Activated T-cell treated with anti-CD3 and anti-CD28 coated beads for 1 hour (primary cell): ENCODE measurements at places on chromosomes 1 and 21.

- no peak for DNase-seq
These were observed 84.7 kb downstream of the NDUFS5 start for GRCh38 chr1:39110882-39111281.

DNA sequence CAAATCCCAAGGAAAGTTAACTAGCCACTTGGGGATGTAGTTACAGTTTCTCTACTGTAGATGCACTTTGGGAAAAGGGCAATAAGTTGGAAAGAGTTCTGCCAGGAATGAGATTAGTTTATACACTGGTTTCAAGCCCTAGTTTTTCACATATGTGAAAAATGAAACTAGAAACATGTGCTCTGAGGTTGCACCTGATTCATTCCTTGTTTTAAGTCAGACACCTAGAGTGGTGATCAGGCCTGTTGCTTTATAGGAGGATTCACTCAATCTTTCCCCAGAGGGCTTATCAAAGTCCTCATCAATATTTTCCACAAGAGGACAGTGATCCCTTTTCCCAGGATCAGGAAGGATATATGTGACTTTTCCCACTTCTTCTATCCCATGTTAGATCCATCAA, 515.9 kb upstream of the PKN2 start:
- DNase-seq = no peak

- DNase-seq = no peak
These were observed 76.1 kb upstream of the ZNF326 start for GRCh38 chr1:89918794-89919155.

GRCh38 chr1:2553871-2554620, 2.1 kb upstream of the TNFRSF14 start:
- DNase-seq = no peak

GRCh38 chr1:117754061-117754969, 148.5 kb downstream of the TENT5C start:
- peak; percentile 33 for DNase-seq

DNA sequence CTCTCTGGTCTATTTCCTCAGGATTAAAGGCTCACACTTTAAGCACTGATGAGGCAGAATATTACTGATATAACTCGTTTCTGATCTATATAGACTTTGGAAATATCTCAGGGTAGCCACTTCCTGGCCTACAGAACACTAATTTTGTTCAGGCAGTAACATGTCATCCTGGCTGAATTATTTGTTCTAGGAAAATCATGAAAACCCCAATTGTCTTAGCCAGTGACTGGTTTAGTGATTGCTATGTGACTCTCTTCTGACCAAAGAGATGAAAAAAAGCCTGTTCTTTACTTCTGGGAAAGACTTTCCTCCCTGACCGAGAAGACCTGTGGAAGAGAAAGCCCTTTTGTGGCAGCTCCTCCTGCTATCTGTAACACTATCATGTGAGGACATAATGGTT, 453.7 kb downstream of the SETD4 start:
- DNase-seq = no peak

GRCh38 chr1:18443587-18444520, 36.9 kb upstream of the KLHDC7A start:
- no peak for DNase-seq

GRCh38 chr21:35614396-35614921, 445.9 kb downstream of the SETD4 start:
- DNase-seq = no peak

GRCh38 chr1:155324717-155325602, 4.3 kb downstream of the RUSC1 start:
- DNase-seq = peak; percentile 16

GRCh38 chr1:48338257-48338656, 115.7 kb downstream of the SLC5A9 start:
- no peak for DNase-seq

- no peak for DNase-seq
These were observed 42.6 kb upstream of the GPR153 start for GRCh38 chr1:6303397-6304012.

DNA sequence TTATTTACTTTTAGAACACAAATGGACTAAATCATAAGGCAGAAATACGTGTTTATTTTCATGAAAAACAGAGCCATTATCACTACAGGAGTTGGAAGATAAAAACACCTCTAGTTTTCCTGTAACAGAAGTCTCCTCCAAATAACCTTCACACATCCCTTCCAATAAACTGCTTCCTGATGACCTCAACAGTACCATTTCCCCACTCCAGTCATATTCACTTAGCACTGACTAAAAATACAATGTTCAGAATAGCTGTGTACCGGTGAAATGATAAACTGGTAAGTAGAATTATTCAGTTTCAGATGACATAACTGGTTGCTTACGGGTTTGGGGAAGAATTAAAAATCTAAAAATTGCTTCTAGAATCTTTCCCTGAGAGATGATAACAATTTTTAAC, 137.9 kb downstream of the DENND1B start:
- DNase-seq = no peak

GRCh38 chr1:55694310-55694801, 479.2 kb upstream of the USP24 start:
- DNase-seq = no peak

DNA sequence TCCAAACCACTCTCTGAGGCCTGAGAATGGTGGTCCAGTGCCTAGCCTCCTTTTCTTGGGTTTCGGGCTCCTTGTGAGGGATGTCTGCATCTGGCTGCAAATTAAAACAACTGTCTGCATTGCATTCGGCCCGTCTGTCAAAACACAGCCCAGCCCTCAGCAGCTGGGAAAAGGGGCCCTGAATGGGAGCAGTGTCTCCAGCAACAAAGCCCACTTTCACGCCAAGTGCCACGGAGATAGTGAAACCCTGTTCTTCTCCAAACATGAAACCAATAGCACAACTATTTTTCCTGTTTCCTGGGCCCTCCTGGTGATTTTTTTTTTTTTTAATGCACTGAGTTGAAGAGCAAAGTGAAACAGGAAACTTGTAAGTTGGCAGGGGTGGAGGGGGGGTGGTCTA, 138.4 kb downstream of the PLXNA2 start:
- DNase-seq = no peak

DNA sequence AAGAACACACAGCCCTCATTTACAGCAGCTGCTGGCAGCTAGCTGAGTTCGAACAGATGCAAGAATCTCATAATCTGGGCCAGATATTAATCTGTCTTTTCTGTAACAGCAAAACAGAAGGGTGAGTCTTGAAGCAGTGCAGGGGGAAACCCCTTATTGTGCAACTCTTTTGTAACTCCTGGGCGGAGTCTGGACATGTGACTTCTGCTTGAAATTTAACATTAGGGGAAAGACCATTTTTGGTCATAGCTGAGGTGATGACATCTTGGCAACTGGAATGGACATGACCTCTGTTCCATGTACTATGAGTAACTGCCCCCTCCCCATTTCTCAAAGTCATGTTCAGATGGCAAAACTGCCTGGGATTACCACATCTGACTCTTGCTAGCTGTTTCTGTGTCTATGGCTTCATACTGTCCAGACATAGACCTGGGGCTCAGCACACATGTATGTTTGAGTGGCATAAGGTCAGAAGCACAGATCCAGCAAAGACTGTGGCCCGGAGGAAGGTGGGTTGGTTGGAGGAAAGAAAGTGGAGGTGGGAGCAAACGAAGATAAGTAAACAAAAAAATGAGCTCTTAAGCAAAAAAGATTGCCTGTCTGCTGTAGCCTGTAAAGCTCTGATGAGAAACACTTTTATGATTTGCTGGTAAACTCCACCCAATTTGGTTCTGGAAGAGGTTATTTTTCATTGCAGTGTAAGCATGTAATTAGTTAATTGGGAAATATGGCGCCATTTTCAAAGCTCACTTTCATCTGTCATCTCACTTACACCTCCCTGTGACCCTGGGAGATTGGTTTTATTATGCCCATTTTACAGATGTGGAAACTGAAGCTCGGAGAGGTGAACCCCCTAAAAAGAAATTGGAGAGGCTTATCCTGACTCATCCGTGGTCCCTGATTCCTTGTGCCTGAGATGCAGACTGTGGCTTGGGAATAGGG, 26.1 kb downstream of the ETS2 start:
- DNase-seq = no peak

GRCh38 chr1:70504821-70505193, 93.7 kb downstream of the CTH start:
- DNase-seq = no peak

DNA sequence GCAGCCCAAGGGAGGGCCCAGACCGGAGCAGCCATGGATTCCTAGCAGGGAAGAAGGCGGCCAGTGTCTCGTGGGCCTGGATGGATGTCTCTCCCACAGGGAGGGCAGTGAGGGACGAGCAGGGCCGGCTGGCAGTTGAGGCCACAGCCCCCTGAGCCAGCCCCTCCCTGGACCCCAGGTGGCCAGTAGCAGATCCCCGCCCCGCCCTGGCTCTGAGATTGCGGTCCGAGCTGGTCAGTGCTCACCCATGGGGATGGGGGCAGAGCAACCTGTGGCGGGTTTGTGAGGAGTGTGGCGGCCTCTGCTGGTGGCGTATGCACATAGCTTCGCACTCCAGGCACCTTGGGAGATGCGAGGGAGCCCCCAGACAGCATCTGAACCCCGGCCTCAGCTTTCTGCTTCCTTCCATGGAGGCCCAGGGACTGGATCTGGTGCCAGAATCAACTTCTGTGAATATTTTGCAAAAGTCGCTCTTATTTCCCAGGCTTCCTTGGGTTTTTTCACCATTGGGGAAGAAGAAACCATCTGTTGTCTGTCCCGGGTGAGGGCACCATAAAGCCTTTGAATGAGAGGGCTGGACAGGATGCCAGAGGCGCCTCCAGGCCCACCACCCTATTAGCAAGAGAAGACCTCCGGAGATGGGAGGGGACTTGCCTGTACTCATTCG, 8.4 kb upstream of the KCNN3 start:
- DNase-seq = peak; percentile 61

DNA sequence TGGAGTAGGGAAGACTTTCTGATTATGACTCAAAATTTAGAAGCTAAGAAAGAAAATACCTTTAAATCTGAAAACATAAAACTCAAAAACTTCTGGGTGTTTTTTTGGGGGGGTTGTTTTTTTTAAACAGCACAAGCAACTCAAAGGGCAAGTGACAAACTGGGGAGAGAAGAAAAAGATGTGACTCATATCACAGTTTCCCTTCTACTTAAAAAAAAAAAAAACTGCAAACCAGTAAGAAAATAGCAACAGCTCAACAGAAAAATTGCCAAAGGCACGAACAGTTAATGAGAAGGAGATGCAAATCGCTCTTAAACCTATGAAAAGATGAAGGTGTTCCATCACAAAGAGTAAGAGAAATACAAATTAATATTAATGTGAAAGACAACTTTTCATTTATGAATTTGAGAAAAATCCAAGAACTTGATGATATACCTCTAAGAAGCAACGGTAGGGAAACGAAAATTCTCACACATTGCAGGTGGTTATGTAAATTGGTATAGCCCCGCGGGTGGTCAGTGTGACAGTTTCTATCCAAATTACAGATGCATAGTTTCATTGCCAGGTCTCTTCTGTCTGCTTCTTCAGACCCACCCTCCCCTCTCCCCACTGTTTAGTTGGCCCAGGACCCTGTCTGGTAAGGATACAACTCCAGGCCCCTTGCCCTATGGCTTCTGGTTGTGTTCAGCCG, 9.0 kb downstream of the IFNAR2 start:
- no peak for DNase-seq

DNA sequence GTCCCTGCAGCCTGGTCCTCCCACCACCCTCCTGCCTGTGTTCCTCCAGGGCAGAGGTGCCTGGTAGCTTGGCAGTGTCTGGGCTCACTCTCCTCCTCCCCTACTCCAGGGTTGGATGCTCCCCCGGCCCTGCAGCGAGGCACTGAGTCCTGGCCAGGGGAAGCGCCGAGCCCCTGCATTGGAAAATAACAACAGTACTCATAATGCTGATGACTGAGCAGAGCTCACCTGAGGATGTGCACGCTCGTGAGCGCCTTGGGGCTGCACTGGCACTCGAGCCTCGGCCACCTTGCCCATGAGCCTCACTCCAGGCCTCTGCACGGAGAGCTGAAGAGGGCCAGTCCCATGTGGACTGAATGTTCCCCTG, 6.0 kb upstream of the ACTRT2 start:
- DNase-seq = no peak

- no peak for DNase-seq
These were observed 19.4 kb downstream of the JUN start for GRCh38 chr1:58764294-58764978.

DNA sequence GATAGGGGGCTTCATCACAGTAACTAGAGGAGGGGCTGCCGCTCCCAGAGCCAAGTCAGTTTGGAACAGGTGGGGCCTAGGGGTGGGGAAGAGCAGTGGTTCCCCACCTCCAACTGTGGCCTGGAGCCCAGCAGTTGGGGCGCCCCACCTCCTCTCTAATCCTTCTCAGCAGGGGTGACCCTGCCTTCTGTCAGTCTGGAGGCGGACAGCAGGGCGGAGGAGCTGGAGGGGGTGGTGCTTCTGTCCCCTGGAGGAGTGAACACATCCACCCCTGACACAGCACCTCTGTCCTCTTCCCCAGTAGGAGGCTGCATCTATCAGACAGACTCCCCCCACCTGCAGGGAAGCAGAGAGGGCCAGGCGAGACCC, 73.8 kb downstream of the MRPL37 start:
- no peak for DNase-seq

GRCh38 chr21:35682904-35683549, 377.3 kb downstream of the SETD4 start:
- no peak for DNase-seq

DNA sequence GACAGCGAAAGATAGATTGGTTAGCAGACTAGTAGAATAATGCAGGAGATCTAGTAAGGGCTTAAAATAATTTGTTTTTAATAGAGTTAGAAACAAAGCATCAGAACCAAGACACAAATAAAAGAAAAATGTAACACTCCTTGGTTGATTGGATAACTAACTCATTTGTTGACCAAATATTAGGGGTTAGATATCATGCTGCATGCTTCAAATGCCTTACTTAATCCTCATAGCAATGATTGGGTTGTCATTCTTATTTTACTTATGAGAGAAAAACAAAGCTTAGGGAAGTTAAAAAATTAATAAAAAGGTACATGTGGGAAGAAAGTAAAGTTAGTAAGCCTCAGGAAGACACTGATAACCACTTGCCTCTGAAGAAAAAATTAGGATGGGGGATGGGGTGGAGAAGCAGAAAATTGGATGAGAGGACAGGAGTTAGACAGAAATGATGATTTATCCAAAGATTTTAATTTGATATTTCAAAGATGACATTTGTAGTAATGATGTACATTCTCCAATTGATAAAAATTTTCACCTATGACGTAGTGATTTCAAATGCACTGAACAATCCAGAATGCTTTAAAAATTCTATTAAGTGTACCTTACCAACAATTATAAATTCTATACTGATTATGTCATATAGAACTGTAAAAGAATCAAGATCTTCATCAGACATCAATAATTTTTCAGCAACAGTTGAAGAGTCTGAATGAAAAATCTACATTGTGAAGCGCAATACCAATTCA, 374.7 kb downstream of the COL11A1 start:
- no peak for DNase-seq

DNA sequence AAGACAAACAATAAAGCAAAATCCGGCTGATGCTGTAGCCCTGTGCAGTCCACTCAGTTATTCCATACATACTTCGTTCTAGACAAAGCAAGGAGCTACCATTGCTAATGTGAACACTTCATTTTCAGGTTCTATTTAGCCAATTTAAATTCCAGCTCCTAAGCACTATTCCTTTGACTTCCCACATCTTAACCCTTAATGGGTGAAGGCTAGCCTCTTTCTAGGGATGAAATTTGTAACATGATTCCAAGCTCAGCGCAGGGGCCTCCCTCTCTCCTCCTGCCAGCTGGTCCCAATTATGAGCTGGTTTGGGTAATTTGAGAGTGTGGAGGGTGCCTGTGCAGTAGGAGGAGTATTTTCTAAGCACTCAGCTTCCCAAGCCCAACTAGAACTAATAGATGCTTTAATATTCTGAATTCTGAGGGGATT, 53.9 kb upstream of the PTGFRN start:
- no peak for DNase-seq
